ENCODE measurements at places on chromosomes 4 and X.
A peak's percentile ranks its signal among the peaks of the same experiment; 100 is the strongest.

DNA sequence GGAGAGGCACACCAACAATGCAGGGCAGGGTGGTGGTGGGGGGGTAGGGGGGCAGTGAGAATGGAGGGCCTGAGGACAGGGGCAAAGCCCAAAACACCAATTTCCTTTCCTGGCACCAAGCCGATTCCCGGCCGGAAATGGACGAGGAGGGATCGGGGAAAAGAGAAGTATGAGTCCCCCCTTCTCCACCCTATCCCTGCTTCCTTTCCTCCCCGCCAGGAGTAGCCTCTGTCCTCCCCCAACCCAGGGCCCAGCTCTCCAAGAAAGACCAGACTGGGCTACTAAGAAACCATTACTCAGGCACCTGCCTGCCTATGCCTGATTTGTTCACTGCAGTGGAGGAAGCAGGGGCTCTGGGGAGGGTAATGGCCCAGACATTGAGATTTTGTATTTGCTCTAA is 402 bp downstream of the CCDC120 start:
- no peak for DNase-seq
- H3K27me3 ChIP-seq = no peaks in the 10 kb centered on the region
- H3K4me1 ChIP-seq = peaks cover 8% of the 10 kb centered on the region
- H3K36me3 ChIP-seq = no peaks in the 10 kb centered on the region
- H3K4me3 ChIP-seq = no peak overlapping the region

DNA sequence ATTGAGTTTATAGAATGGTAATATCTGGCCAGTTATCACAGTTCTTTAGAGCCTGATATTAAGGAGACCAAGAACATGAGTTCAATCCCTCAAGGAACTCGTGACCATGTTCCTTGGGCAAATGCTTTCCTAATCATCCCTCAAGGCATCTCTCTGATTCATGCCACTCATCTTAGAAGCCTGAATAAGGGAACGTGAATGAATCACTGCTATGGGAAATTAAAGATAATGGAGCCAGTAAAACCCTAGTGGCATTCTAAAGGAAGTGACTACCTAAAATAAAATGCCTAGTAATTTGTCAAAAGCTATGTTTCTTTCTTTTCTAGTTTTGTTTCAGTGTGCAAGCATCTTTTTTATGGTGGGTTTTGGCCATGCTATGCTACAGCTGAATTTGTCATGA is 1161.3 kb downstream of the C4orf33 start:
- no peaks in the 10 kb centered on the region for H3K27me3 ChIP-seq
- no peak overlapping the region for H3K4me3 ChIP-seq
- no peak overlapping the region for H3K27ac ChIP-seq
- H3K4me1 ChIP-seq = no peaks in the 10 kb centered on the region
- no peaks in the 10 kb centered on the region for H3K36me3 ChIP-seq

- H3K27ac ChIP-seq = no peak overlapping the region
- no peaks in the 10 kb centered on the region for H3K36me3 ChIP-seq
- no peak for DNase-seq
- H3K27me3 ChIP-seq = no peaks in the 10 kb centered on the region
Observed at GRCh38 chr4:148630051-148630450, 187.8 kb upstream of the NR3C2 start.

- no peaks in the 10 kb centered on the region for H3K4me1 ChIP-seq
- H3K4me3 ChIP-seq = no peak overlapping the region
- no peak for DNase-seq
- H3K36me3 ChIP-seq = no peaks in the 10 kb centered on the region
Observed at GRCh38 chrX:13287816-13288215, 32.0 kb downstream of the ATXN3L start.

DNA sequence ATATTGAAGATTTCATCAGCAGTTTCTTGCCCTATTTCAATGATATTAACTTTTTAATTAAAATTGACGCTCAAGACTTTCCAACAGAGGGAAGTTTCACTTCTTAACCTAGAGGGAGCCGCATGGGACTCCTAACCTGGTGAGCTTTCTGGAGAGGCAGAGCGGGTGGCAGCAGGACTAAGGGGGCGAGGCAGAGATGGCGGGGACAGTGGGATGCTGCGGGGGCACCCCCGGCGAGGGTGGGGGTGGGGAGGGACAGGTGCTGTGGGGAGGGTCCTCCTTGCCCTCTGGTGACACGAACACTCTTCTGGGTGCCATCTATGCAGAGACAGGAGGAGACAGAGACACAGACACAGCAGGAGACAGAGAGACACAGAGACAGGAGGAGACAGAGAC is 104.4 kb downstream of the ADRA2C start:
- no peak overlapping the region for H3K27ac ChIP-seq
- H3K27me3 ChIP-seq = peaks cover 94% of the 10 kb centered on the region
- H3K36me3 ChIP-seq = no peaks in the 10 kb centered on the region
- H3K4me3 ChIP-seq = no peak overlapping the region
- H3K4me1 ChIP-seq = no peaks in the 10 kb centered on the region
- DNase-seq = no peak

DNA sequence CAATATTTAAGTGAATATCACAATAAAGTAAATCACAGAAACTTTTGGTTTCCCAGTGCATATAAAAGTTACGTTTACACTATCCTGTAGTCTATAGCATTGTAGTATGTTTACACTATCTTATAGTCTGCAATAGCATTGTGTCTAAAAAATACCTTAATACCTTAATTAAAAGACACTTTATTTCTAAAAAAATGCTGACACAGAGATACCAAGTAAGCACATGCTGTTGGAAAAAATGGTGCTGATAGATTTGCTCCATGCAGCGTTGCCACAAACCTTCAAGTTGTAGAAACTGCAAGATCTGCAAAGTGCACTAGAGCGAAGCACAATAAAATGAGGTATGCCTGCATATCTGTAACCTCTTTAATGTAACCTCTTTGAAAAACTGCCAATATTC is 847.3 kb downstream of the GLUD2 start:
- H3K36me3 ChIP-seq = no peaks in the 10 kb centered on the region
- H3K27me3 ChIP-seq = no peaks in the 10 kb centered on the region
- no peak overlapping the region for H3K4me3 ChIP-seq
- H3K27ac ChIP-seq = no peak overlapping the region
- no peaks in the 10 kb centered on the region for H3K4me1 ChIP-seq

- H3K27ac ChIP-seq = no peak overlapping the region
- no peaks in the 10 kb centered on the region for H3K4me1 ChIP-seq
- no peak overlapping the region for H3K4me3 ChIP-seq
- H3K27me3 ChIP-seq = no peaks in the 10 kb centered on the region
Observed at GRCh38 chr4:85514783-85515182, 39.8 kb downstream of the ARHGAP24 start.

DNA sequence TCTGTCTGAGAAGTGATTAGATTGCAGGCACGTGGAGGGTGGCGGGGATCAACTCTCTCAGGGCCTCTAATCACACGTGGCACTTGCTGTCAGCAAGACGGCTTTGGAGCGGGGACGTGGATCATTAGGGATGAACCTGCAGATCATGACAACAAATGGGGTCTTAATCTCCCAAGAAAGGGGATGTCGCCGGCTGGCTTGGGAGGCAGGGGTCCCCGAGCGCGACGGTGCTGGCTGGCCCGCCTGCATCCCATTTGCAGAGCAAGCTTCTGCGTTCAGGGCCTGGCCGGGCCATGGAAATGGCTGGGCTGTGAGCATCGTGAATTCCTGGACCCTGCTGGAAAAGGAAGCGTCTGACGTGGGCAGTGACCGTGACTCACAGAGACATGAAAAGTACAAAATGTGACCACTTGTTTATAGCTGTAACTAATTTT is 85.1 kb upstream of the SHOX start:
- no peaks in the 10 kb centered on the region for H3K36me3 ChIP-seq
- H3K4me3 ChIP-seq = no peak overlapping the region
- DNase-seq = no peak
- no peaks in the 10 kb centered on the region for H3K27me3 ChIP-seq

GRCh38 chrX:110341189-110342035 is 17.2 kb upstream of the RTL9 start:
- H3K4me1 ChIP-seq = no peaks in the 10 kb centered on the region
- no peak for DNase-seq
- no peaks in the 10 kb centered on the region for H3K27me3 ChIP-seq
- no peak overlapping the region for H3K27ac ChIP-seq
- H3K4me3 ChIP-seq = no peak overlapping the region

GRCh38 chr4:8656711-8657380 is 64.3 kb downstream of the CPZ start:
- H3K27me3 ChIP-seq = no peaks in the 10 kb centered on the region
- no peak overlapping the region for H3K4me3 ChIP-seq
- DNase-seq = no peak
- H3K4me1 ChIP-seq = no peaks in the 10 kb centered on the region

- H3K27me3 ChIP-seq = peaks cover 14% of the 10 kb centered on the region
- no peaks in the 10 kb centered on the region for H3K4me1 ChIP-seq
- no peak overlapping the region for H3K27ac ChIP-seq
- H3K36me3 ChIP-seq = no peaks in the 10 kb centered on the region
Observed at GRCh38 chr4:16052939-16053338, 30.9 kb downstream of the PROM1 start.

GRCh38 chr4:77082886-77083608 is 7.3 kb upstream of the CCNI start:
- DNase-seq = no peak
- H3K27ac ChIP-seq = no peak overlapping the region
- H3K27me3 ChIP-seq = no peaks in the 10 kb centered on the region

- H3K4me3 ChIP-seq = no peak overlapping the region
- no peaks in the 10 kb centered on the region for H3K36me3 ChIP-seq
- H3K27ac ChIP-seq = no peak overlapping the region
- H3K27me3 ChIP-seq = peaks cover 5% of the 10 kb centered on the region
- H3K4me1 ChIP-seq = no peaks in the 10 kb centered on the region
- DNase-seq = no peak
Observed at GRCh38 chr4:89136525-89136924, 25.2 kb downstream of the TIGD2 start.

GRCh38 chr4:189084671-189085070 is 856.0 kb upstream of the FRG1 start:
- no peaks in the 10 kb centered on the region for H3K36me3 ChIP-seq
- no peaks in the 10 kb centered on the region for H3K4me1 ChIP-seq
- H3K27ac ChIP-seq = no peak overlapping the region
- DNase-seq = no peak
- H3K4me3 ChIP-seq = no peak overlapping the region
- no peaks in the 10 kb centered on the region for H3K27me3 ChIP-seq

- no peak overlapping the region for H3K27ac ChIP-seq
- H3K4me3 ChIP-seq = no peak overlapping the region
- no peaks in the 10 kb centered on the region for H3K4me1 ChIP-seq
- no peaks in the 10 kb centered on the region for H3K27me3 ChIP-seq
Observed at GRCh38 chr4:74262522-74262921, 45.7 kb upstream of the EPGN start.

DNA sequence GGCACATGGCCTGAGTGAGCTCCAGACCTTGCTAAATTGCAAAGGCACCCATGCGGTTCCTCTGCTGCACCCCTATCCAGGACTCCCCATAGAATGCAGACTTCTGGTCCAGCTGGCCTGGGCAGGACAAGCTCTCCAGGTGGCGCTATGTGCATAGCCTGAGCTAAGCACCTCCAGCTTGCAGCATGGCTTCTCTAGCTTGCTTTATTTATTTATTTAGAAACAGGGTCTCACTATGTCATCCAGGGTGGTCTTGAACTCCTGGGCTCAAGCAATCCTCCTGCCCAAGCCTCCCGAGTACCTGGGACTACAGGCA is 5.5 kb upstream of the WFS1 start:
- H3K36me3 ChIP-seq = no peaks in the 10 kb centered on the region
- H3K27me3 ChIP-seq = peaks cover 45% of the 10 kb centered on the region
- peak; percentile 14 for DNase-seq

GRCh38 chr4:2793586-2794485 is 951 bp downstream of the SH3BP2 start:
- no peaks in the 10 kb centered on the region for H3K36me3 ChIP-seq
- peaks cover 67% of the 10 kb centered on the region for H3K4me1 ChIP-seq
- no peak overlapping the region for H3K27ac ChIP-seq
- peak overlapping the region; percentile 38 for H3K4me3 ChIP-seq

GRCh38 chr4:23060776-23061175 is 368.0 kb downstream of the GBA3 start:
- H3K36me3 ChIP-seq = no peaks in the 10 kb centered on the region
- no peaks in the 10 kb centered on the region for H3K4me1 ChIP-seq
- no peak for DNase-seq
- H3K27me3 ChIP-seq = no peaks in the 10 kb centered on the region
- no peak overlapping the region for H3K27ac ChIP-seq

DNA sequence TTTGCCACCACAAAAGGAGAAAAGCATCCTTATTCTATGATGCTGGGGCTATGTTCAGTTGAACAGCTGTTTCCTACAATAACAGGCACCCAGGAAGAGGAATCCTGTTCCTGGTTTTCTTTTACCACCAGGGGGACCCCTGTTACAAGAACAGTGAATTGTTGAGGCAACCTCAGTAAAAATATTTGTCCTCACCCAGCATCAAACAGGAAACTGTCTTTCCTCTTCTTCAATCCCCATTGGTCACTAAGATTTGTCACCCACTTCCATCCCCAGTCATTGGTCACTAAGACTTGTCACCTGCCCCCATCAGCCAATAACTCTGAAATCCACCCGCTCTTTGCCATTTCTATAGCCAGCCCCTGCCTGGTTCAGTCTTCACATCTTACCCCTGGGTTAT is 143.5 kb upstream of the GALNT7 start:
- H3K4me1 ChIP-seq = no peaks in the 10 kb centered on the region
- no peak for DNase-seq
- no peak overlapping the region for H3K4me3 ChIP-seq

DNA sequence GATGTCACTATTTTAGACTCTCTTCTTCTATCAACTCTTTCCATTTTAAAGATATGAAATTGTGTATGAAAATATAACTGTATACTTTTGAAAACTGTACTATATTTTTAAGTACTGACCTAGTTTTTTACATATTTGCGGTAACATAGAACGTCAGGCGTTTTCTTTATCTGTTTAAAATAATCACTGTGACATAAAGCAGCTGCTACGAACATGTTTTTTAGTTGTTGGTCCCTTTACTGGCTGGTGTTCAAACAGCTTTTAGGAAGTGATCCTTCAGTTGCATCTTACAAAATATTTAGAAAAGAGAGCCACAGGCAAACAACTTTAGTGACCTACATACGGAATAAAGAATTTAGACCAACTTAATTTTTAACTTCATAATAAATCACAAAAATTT is 73.1 kb downstream of the METTL14 start:
- H3K4me1 ChIP-seq = no peaks in the 10 kb centered on the region
- H3K4me3 ChIP-seq = no peak overlapping the region
- no peaks in the 10 kb centered on the region for H3K27me3 ChIP-seq
- DNase-seq = no peak
- no peak overlapping the region for H3K27ac ChIP-seq
- H3K36me3 ChIP-seq = peaks cover 17% of the 10 kb centered on the region

DNA sequence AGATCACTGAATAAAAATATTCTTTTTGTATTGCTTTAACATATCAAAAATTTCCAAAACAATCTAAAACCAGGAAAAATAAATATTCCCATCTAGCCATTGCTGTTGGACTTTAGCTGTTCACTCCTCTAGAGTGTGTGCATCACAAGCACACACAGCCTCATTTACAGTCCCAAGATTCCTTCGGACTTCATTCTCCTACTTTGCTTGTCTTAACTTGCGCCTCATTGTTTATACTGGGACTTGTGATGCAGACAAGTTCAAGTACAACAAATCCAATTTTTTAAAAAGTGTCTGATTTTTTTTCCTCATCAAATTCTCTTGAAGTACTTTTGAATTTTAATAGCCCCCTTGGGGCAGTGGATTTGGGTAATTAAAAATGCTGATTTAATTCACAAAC is 55.6 kb downstream of the TLL1 start:
- H3K27ac ChIP-seq = no peak overlapping the region
- H3K36me3 ChIP-seq = no peaks in the 10 kb centered on the region
- H3K4me1 ChIP-seq = no peaks in the 10 kb centered on the region
- H3K4me3 ChIP-seq = no peak overlapping the region
- no peak for DNase-seq
- no peaks in the 10 kb centered on the region for H3K27me3 ChIP-seq
